G401 (cell line): ENCODE measurements at places on chromosomes 5 and 9. TPM values are rescaled to one million over a fixed set of nuclear protein-coding genes. Genes with fewer than 3 reads are reported as not detected.

DNA sequence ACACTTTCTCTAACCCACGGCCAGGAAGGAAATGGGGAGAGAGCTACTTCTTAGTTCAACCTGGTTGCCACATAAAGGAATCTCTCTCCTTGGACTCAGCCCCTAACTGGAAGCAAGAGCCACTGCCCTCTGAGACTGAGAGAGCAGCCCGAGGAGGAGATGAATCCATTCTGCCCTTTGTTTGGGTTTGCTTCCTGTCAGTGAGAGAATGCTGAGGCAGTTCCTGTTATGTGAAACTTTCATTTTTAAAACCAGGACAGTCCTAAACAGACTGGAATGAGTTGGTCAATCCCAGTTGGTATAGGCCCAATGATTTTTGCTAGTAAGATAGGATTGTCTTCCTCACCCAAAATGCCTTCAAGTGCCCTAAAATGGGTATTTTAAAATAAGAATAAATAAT is 205.1 kb downstream of the NTRK2 start:
- DNase-seq: no peak

DNA sequence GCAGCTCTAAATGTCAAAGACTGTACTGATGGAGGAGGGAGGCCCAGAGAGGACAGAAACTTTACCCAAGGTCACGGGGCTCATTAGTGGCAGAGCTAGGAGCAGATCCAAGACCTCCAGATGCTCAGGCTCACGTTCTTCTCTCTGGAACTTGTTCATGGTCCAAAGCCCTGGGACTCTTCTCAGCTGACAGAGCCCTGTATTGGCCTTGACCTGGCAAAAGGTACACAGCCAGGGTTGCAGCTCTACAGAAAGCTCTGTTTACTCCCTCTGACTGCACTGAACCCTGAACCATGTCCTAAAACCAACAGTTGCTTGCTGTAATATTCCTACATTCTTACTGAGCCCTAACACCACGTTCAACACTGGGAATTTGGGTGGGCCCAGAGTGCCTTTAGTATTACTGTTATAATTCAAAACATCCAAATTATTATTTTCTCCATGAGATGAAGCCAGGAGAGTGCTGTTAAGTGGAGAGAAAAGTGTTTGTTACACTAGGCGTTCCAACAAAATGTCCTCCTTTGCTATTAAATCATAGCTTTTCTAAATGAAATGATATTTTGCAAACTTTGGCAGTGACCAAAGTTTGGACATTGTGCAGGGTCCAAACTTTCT is 602.4 kb upstream of the CLINT1 start:
- DNase-seq: no peak

DNA sequence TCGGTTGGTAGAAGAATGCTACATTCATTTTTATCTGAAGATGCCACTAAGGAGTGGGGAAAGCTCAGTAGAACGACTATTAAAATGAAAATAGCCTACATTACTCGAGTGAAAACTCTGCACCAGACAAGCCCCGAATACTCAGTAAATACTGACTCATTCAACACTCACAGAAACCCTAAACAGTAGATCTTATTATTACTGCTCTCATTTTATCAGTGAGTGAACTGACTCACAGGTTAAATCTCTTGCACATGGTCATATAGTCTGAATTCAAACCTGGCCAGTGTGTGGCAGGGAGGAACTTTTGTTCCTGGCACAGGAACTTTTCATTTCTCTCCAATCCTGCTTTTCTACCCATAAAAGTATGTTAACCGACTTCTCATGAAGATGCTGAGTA is 9.6 kb upstream of the PAPPA start:
- DNase-seq: no peak

GRCh38 chr5:178196986-178197385 is 7.3 kb upstream of the HNRNPAB start:
- DNase-seq: no peak

GRCh38 chr9:18822850-18823249 is 210.2 kb downstream of the SAXO1 start:
- DNase-seq: no peak

DNA sequence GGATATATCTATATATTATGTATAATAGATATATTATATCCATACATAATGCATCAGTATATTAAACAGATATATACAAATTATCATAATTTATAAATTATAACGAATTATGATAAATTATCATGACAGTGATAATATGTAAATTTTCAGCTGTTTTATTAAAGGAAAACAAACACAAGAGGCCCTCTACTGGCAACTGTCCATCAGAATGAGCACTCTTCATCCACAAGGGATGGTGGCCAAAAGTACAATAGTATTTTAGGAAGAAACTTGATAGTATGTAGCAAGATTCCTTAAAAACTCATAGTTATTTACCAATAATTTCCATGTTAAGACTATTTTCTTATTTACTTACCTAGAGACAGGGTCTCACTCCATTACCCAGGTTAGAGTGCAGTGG is 113.3 kb upstream of the LPAR1 start:
- DNase-seq: no peak

Gene NR4A3
- total RNA-seq: not detected in 2 replicates

Gene LRRC19
- not detected in 2 replicates for total RNA-seq

DNA sequence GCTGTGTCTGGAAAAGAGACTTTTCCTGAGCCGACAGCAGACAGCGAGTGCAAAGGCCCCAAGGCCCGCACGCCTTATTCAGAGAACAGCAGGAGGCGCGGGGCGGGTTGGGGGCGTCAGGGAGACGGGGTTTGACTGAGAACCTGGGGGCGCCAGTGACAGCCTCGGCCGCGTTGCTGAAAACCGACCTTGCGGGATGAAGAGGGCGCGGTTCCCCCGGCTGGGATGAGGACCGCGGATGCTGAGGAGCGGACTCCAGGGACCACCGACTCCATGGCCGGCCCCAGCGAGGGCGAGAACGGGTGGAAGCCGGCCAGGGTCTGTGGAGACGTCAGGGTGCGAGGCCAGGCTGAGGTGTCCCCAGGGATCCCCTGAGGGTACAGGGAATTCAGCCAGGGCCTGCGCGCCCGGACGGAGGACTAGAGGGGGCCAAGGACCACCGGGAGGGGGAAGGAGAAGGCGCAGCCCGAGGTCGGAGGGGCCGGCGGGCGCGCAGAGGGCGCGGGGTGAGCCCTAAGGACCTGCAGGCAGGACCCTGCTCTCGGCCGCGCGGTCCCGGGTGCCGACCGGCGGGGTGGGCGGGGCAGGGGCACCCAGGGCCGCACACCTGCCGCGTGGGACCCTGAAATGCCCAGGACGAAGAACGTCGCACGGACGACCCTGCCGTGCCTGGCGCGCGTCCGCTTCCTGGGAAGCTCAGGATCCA is 837 bp upstream of the AHRR start:
- no peak for DNase-seq
